ENCODE measurements at places on chromosomes 3 and 15. TPM values are rescaled to one million over a fixed set of nuclear protein-coding genes. Genes with fewer than 3 reads are reported as not detected.

The IL12A gene
- total RNA-seq: 1.1 TPM

The GOLGA6L4 gene
- total RNA-seq: 0.10 TPM

The SETMAR gene
- total RNA-seq: 8.2 TPM

DNA sequence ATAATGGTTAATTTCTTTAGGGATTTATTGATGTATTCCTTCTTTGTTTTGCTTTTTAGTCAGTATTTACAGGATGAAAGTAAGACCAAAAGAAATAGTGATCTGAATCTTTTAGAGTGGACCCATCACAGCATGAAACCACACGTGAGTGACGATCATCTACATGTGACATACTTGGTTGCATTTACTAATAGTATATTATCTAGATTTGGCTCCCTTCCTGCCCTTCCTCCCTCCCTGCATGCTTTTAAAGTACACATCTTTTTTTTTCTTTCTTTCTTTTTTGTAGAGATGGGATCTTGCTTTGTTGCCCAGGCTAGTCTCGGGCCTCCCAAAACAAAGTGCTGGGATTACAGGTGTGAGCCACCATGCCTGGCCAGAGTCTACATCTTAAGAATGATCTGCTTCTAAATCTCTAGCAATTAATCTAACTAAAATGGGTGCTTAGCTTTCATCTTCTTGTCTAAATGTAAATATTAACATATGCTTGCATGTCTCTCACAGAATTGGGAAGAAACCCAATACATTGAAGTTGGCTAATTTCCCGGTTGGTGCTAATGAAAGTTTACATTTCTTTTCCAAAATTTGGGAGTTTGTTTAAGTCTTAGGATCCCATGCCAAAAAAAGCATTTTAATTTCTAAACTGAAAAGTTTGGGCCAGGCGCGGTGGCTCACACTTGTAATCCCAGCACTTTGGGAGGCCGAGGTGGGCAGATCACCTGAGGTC lies 38.0 kb downstream of the SENP2 start:
- no peak for DNase-seq

- DNase-seq: peak; percentile 62
Observed at GRCh38 chr15:99704444-99704838, 28.8 kb downstream of the LYSMD4 start.

DNA sequence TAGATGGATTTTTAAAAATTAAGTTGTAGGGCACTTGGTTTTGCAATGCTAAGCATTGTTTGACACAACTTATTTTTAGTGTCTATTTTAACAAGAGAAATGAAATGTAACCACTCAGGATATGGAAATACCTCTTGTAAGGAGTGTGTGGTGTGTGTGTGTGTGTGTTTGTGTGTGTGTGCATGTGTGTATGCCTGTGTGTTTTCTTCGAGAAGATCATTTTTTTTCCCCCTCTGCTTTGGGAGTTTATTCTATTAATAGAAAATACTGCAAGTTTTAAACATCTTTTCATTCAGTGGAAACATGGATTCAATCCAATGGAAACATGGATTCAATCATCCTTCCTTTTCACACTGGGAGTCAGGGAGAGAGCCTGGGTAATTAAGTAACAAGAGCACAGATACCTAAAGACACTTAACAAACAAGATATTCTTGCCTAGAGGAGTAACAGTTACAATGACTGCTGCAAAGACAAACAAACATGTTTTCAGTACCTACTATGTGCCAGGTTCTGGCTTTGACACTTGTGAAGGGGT lies 567.2 kb upstream of the TBL1XR1 start:
- no peak for DNase-seq

- no peak for DNase-seq
Observed at GRCh38 chr3:191320316-191320715, 8.9 kb upstream of the CCDC50 start.

DNA sequence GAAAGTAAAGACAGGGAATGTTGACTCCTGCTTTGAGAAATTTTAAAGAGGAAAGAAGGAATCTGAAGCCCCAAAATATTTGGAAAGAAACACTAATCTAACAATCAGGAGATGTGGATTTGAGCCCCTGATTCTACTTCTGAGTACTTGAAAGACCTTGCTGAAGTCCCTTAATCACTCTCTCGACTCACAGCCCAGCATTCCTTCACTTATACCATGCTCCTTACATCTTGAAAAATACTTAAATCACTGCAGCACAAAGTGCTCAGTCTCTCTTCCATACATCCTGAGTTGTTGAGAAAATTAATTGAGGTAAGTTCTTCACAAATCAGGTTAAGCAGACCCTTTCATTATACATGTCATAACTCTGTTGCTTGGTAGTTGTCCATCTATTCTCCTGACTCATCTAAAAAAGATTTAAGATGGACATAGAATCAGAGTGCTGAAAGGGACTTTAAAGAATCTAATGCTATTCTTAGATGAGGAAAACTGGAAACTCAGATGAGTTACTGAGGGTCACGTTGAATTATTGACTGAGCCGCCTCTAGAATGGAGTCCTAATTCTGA lies 72.8 kb upstream of the THSD4 start:
- DNase-seq: no peak

GRCh38 chr3:186251948-186252619 lies 110.0 kb downstream of the DGKG start:
- no peak for DNase-seq

Measured in H7 (cell line).